ENCODE measurements at places on chromosomes 7 and 10.
A peak's percentile ranks its signal among the peaks of the same experiment; 100 is the strongest.

DNA sequence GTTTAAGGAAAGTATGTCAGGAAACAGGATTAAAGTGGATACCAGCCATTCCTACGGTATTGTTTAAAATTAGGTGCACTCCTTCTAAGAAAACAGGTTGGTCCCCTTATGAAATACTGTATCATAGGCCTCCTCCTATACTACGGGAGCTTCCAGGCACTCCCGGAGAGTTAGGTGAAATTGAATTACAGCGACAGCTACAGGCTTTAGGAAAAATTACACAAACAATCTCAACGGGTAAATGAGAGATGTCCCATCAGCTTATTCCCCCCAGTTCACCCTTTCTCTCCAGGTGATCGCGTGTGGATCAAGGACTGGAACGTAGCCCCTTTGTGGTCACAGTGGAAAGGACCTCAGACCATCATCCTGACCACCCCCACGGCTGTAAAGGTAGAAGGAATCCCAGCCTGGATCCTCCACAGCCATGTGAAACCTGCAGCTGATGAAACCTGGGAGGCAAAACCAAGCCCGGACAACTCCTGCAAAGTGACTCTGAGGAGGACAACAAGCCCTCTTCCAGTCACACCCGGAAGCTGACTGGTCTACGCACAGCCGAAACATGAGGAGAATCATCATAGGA lies 25.1 kb upstream of the GHITM start:
- DNase-seq, result no peak

DNA sequence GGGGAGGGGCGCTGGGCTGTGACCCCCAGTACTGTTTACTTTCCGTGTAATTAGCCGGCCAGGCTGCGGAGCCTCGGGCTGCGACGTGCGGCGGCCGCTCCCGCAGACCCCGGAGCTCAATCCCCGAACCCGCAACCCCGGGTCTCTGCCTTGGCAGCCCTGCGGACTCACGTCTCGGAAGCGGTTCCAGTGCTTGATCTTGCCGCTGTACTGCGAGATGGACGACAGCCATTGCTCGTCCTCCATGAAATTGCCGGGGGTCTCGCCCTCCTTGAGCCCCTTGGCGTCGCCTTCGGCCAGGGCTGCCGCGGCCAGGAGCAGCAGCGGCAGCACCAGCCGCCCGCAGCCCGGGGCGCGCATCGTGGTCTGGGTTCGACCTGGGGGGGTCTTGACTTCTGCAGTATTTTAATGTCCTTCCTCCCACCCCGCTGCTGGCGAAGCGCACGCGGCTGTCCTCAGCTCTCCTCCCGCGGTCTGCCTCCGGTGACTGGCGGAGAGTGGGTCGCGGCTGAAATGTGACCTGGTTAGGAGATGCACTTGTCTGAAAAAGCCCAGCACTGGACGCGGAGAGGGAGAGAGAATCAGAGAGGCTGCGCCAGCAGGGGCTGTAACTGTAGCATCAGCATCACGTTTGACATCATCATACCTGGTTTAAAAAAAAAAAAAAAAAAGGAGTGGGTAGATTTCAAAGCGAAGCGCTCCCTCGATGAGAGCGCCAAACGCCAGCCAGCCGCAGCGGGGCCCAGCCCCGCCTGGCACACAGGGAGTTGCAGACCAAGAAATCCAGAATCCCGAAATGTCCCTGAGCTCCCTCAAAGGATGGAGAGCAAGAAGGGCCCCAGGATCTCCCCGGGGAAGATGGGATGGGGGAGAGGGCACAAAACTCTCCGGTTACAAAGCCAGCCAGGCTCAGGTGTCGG lies at the start of gene SPOCK2:
Gene SPOCK2 (minus strand): TSS at position 583 of the 920 bp plus-strand sequence. CDS start 223 bp downstream, at position 360.
- DNase-seq, result no peak

GRCh38 chr7:148155000-148155399 lies 435.6 kb upstream of the C7orf33 start:
- no peak for DNase-seq

GRCh38 chr7:10346032-10346431 lies 627.6 kb upstream of the PHF14 start:
- no peak for DNase-seq

DNA sequence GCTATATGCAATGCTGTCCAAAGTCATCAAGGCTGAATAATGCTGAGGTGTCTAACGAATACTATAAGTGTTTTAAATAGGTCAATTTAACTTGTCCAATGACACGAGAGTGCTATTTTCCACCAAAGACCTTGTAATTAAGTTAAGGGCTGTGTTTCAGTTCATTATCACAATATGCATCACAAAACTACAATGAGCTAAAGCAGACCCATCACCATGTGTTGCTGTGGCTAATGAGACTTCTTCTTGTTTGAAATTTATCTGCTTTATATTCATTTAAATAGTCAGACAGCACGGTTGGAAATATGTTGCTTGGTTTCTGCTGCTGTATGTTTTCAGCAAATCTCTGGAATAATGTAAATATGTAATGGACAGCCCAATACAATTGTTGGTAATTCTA lies 292.5 kb upstream of the VSTM2A start:
- DNase-seq, result no peak

GRCh38 chr10:15859906-15860691 lies at the start of gene MINDY3:
MINDY3 (minus strand) TSS chr10:15860507; CDS start chr10:15860299, 208 bp downstream.
- DNase-seq, result peak; percentile 46

DNA sequence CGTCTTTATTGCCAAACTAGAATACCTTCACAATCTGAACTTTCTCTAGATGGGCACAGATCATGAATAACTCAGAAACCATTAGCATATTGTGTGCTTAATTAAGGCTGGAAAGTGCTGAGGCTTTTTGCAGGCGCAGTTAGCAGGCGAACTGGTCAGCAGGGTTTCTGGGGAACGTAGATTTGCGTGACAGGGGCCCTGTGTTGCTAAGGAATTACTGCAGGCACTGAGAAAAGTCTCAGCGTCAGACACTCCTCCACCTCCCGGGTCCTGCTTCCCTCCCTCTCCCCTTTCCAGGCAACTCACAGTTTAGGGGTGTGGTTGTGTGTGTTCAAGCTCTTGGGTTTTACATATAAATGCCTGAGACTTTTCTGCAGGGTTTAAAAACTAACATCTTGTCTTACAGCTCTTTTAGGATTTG lies 2.2 kb downstream of the MAP3K8 start:
- no peak for DNase-seq

DNA sequence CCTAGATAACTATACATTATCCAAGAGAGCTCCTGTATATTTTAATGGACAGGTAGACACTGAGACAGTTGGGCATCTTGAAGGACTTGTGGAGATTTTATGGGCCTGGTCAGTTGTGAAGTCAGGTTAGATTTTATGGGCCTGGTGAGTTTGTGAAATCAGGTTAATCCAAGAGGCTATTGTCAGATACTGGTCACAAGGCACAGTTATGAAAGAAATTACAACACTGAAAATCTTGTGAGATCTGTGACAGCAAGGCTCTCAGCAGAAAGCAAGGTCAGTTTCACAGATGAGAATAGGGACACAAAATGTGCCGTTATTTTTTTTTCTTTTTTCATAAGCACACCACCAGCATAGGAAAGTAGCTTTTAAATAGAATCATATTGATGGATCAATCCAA lies 167.6 kb downstream of the VTI1A start:
- no peak for DNase-seq

GRCh38 chr7:127976056-127976737 lies 55.0 kb downstream of the LRRC4 start:
- DNase-seq, result no peak

DNA sequence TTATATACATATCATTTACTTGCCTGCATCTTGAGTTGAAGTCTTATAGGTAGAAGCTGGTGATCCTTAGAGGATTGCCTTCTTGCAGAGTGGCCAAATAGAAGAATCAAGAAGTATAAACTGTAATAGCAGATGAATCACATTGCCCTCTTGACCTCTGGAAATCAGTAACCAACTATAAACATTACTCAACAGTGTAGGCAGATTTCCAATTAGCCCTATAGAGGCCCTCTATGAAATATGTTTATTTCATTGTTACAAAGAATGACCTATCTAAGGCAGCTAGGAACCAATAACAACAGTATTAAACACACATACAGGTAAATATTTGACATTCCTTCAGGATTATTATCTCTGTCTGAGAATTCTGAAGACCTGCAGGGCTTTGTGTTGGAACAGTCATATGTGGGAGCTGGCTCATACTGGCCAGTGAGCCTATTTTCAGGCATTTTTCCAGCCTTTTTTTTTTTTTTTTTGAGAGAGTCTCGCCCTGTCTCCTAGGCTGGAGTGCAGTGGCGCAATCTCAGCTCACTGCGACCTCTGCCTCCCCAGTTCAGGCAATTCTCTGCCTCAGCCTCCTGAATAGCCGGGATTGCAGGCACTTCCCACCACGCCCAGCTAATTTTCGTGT lies 7.2 kb upstream of the SRI start:
- DNase-seq, result peak; percentile 90

DNA sequence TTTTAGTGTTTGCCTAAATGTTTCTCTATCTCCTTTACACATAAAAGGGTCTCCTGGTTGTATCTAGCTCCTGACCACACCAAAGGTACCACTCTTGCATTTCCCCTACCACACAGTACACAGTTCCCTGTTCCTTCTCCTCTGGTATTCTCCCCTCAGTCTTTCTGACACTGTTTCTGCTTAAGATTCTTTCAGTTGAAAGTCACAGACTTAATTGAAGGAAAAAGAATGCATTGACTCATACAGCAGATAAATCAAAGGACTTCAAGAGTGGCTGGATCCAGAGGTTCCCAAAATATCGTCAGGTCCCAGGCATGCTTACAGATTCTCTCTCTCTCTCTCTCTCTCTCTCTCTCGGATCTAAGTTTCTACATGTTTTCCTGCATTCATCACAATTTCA lies 185.6 kb upstream of the LRGUK start:
- DNase-seq, result no peak

DNA sequence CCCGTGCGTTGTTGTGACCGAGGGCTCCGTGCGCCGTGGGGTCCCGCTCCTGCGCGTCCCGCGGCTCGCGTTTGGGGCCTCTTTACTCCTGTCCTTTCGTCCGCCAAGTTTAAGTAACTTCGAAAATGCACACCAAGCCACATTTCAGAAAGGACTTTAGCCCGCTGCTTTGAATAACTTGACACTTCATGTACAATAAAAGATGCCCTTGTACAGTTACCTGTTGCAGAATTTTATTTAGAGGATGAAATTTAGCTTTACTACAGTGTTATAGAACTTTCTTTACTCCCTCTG lies 459 bp downstream of the SUGCT start:
- DNase-seq, result no peak

DNA sequence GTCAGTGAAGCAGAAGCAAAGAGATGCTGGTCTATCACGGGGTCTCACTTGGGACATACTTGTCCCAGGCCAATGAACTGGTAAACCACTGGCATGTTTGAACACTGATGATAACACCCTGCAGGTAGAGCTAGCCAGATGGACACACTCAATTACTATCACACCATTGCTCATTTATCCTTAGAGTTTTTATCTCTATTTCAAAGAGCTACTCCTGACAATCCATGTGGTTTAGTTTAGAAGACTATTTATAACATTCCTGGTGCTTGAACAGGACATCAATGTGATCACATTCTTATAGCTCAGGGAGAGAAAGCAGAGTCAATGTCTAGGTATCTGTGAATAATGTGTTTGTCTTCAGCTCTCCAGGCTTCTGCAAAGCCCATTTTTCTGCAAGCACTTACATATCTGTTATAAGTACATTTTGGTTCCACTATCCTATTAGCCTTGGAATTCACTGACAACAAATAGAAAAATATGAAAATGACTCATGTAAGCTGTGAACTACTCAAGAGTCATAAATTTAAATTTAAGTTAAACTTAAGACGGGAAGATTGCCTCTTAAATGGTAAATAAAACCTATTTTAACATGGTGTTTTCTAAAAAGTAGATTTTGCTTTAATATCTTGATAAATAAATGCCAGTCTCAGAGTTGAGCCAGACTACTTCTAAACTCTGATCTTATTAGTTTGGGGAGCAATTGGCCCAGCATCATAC lies 106.7 kb upstream of the MBL2 start:
- DNase-seq, result peak; percentile 46

GRCh38 chr7:8228766-8229674 lies 32.9 kb downstream of the ICA1 start:
- DNase-seq, result no peak

- DNase-seq, result no peak
These were observed 457.9 kb upstream of the TPK1 start for GRCh38 chr7:145293754-145294153.

GRCh38 chr10:80051993-80052392 lies 26.5 kb upstream of the TMEM254 start:
- DNase-seq, result no peak

DNA sequence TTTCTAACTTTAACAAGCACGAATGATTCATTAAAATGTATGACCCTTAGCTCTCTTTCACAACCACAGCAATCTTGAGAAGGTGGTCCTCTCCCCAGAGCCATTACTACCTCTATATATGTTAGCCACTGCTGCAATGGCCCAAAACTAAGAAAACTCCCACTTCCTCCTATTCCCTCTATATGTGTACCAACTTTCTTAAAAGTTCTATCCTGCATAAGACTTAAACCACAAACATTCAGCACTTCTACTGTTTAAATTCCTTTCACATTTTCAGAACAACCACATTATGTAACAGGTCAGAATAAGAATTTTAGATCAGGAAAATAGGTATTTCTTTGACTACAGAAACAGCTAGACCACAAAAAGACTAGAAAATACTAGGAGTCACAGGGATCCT lies 36.2 kb downstream of the WASL start:
- no peak for DNase-seq

DNA sequence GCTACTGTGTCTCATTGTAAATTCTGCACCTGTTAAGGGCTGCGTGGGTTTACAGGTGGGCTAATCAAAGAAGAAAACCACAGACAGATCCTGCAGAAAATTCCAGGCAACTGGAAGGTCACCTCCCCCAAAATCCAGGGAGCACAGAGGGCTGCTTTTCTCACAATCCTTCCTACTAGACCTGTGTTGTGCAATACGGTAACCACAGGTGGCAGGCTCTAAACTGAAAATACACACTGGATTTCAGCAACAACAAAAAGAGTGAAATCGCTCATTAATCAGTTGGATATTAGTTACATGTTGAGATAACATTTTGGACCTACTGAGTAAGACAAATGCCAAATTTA lies 83.2 kb downstream of the SLC16A9 start:
- DNase-seq, result no peak

DNA sequence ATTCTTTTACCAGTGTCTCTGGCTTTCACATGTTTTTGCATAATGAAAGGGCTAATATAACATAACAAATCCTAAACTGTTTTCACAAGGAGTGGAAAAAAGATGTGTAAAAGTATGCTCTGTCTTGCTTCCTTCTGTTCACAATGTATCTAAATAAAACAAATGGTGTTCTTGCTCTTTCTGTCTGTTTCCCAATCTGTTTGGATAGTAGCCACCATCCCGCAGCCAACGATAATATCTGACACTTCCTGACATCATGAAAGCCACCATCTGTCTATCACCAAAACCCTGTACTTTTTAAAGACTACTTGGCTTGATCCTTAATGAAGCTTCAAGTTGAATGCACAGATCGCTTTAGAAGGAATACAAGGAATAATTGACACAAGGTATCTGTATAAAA lies 246.2 kb downstream of the ETV1 start:
- no peak for DNase-seq

Measured in epithelial cell of proximal tubule (primary cell).